Omental fat pad (tissue), 4 donors: ENCODE measurements at places on chromosomes 6 and 20.

DNA sequence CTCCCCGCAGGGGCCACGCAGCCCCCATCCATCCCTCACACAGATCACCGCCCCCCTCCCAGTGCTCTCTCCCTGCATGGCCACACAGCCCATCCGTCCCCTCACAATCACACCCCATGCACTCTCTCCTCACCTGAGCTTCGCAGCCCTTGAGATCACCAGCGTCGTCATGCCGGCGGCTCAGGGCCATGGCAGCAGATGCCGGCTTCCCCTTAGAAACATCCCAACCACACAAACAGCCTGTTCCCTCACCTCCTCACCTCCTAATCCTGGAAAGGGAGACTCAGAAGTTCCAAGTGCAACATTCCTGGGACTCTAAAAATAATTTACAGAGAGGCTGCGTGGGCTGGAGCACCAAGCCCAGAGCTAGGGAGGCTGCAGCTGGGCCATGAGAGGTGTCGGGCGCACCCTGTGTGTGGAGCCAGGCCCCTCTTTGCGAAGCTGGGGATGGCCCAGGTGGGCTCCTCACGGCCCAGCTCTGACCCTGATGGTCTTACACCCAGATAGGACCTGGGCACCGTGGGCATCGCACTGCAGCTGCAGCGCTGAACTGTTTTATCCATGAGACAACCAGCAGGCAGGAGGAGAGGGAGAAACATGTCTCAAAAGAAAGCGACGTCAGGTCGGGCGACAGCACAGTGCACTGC lies 125.3 kb downstream of the DLL1 start:
- DNase-seq: no peak

GRCh38 chr6:22614547-22614946 lies 45.2 kb downstream of the HDGFL1 start:
- no peak for DNase-seq

DNA sequence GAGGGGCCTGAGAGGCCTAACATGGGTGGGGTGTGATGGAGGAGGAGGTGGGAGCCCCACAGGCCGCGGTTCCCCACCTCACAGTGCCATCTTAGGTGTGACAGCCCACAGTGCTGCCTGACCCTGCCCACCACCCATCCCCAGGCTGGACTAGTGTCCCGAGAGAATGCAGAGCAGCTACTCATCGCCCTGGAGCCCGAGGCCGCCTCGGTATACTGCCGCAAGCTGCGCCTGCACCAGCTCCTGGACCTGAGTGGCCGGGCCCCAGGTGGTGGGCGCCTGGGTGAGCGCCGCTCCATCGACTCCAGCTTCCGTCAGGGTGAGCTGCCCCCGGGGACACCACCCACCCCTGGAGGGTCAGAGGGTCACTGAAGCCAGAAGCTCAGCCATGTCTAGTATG lies 15.6 kb downstream of the HSPA12B start:
- no peak for DNase-seq

DNA sequence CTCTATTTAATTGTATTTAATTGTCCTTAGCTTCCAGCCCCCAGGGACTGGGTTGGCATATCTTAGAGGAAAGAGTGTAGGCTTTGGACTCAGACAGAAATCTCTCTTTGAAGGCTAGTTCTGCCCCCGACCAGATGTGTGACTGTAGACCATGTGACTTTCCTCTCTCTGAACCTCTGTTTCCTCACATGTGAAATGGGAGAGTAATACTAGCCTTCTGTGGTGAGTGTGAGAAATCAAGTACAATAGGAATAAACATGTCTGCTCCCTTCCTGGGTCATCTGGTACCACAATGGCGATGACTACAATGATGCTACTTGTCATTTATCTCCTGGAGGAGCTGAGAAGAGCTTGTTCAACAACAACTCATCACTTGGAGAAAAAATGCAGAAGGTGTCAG lies 179.9 kb downstream of the LRFN2 start:
- no peak for DNase-seq

DNA sequence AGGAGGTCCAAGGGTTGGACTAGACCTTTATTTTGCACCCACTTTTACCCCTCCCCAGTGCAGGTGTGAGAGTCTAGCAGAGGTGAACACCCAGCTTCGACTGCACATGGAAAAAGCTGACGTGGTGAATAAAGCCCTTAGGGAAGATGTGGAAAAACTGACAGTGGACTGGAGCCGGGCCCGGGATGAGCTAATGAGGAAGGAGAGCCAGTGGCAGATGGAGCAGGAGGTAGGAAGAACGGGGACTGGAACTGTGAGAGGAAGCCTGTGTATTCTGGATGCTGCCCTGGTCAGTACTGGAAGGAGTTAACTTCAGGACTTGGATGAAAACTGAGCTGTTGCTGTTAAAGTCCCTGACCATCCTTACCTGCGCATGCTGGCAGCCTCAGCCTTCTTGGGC lies 10.6 kb downstream of the CEP250 start:
- no peak for DNase-seq

GRCh38 chr6:37136821-37137200 lies 33.1 kb upstream of the PIM1 start:
- DNase-seq: no peak

GRCh38 chr20:49945701-49946477 lies 9.7 kb downstream of the RNF114 start:
- DNase-seq: no peak

- DNase-seq: no peak
These were observed 107.4 kb downstream of the RPP40 start for GRCh38 chr6:4896401-4896800.

GRCh38 chr6:22709803-22710202 lies 140.4 kb downstream of the HDGFL1 start:
- DNase-seq: no peak

GRCh38 chr6:12342664-12343063 lies 52.5 kb downstream of the EDN1 start:
- DNase-seq: no peak

GRCh38 chr6:105608711-105609374 lies 206.0 kb upstream of the PREP start:
- DNase-seq: no peak

DNA sequence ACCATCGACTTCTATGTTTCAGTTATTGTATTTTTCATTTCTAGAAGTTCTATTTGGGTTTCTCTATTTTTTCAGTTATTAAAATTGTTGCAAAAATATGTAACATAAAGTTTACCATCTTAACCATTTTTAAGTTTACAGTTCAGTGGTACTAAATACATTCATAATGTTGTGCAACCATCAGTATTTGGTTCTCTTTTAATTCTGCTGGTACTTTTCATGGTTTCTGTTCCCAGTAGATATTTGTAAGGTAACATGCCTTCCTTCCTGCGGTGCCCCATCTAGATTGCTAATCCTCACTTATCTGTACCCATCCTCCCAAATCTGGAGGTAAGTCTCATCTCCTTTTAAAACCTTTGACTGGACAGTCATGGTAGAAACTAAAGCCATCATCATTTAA lies 47.9 kb downstream of the TGM2 start:
- DNase-seq: no peak

DNA sequence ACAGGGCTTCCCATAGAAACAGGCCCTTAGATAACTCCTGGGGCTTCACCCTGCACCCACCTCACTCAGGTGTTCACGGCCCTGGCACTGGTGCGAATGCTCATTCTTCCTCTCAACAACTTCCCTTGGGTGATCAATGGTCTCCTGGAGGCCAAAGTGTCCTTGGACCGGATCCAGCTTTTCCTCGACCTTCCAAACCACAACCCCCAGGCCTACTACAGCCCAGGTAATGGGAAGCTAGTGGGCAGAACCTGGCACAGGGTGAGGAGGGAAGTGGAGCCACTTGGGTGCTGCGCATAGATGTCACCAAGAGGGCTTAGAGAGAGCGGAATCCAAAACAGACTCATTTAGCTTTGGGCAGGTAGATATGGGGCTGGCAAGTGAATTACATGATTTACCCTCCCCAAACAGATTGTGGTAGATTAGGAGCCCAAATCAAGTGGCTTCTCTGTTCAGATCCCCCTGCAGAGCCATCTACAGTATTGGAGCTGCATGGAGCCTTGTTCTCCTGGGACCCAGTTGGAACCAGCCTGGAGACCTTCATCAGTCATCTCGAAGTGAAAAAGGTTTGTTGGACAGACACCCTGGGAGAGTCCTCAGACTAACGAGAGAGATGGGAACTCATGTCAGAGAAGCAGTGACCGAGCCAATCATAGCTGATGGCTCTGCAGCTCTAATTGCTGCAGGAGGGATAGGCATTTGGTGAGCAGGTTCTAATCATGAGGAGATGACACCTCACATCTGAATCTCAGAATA lies 8.5 kb downstream of the ABCC10 start:
- DNase-seq: no peak

- no peak for DNase-seq
These were observed 104.8 kb downstream of the SOBP start for GRCh38 chr6:107594736-107595135.

DNA sequence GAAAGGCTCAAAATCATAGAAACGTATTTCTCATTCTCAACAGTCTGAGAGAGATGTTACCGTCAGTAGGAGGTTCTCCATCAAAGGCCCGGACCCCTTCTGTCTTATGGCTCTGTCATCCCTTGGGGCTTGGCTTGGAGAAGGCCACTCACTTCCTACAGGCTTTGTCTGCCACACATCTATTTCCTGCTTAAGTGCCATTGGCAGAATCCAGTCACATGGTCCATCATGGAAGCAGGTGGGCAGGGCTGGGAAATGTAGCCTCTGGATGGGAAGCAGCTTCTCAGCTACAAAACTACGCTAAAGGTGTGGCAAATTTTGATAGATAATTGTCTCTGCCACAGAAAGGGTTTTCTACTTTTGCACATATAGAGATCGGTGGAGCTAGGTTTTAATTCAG lies 12.6 kb upstream of the ZFP64 start:
- no peak for DNase-seq

DNA sequence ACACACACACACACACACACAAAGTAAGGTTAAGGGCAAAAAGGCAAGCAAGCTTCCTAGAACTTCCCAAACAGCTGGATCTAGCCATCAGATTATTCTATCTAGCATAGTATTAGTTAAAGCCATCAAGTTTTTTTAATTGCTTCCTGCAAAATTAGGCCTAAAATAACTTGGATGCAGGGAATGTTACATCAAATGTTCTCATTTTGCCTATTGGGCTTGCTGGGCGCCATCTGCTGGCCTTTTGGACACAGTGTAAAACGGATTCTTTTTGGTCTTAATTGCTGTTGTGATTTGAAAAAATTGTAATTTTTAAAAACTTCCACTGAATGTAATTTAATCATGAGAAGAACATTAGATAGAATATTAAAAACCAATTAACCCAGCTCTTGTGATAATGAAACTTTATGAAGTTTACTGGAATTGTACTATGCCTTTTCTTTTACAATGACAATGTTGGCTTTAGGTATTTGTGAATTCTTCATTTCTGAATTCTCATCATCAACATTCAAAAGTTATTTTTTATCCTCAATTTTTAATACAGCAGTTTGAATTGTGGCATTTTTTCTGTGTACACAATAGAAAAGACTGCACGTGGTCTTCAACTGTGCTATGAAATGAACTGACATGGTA lies 6.8 kb downstream of the MKKS start:
- DNase-seq: peak; percentile 42

DNA sequence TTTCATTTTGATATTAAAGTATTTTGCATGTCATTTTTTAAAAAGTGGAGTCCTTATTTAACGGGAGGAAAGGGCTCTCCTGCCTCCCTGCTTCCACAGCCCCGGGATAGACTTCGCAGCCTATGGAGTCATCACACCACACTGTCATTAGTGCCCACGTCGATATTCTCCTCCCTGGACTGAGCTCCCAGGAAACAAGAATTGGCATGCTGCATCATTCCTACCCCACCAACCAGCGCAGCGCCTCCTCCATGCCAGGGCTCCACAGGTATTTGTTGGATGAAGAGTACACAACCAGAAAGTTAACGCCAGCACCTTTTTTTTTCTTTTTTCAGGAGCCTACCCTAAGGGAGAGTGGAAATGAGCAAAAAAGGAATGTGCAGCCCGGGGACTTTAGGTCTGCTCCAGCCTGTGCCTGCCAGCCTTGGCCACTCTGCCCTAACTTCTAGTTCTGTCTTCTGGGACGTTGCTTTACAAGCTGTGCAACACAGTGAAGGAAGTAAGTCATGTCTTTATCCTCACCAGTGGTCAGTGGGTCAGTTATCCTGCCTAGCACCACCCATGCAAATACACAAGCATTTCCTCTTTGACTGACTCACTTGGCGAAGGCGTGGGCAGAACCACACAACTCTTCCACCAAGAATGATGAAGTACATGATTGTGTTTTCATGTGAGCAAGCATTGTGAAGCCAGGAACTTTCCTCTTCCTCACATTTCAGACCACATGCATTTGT lies 180.7 kb upstream of the UST start:
- DNase-seq: no peak

GRCh38 chr20:40006168-40006860 lies 682.7 kb downstream of the MAFB start:
- no peak for DNase-seq

DNA sequence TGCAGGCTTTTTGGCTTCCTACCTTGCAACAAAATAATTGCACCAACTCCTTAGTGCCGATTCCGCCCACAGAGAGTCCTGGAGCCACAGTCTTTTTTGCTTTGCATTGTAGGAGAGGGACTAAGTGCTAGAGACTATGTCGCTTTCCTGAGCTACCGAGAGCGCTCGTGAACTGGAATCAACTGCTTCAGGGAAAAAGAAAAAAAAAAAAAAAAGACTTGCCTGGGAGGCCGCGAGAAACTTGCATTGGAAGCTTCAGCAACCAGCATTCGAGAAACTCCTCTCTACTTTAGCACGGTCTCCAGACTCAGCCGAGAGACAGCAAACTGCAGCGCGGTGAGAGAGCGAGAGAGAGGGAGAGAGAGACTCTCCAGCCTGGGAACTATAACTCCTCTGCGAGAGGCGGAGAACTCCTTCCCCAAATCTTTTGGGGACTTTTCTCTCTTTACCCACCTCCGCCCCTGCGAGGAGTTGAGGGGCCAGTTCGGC lies 420 bp downstream of the SOX4 start:
- no peak for DNase-seq

DNA sequence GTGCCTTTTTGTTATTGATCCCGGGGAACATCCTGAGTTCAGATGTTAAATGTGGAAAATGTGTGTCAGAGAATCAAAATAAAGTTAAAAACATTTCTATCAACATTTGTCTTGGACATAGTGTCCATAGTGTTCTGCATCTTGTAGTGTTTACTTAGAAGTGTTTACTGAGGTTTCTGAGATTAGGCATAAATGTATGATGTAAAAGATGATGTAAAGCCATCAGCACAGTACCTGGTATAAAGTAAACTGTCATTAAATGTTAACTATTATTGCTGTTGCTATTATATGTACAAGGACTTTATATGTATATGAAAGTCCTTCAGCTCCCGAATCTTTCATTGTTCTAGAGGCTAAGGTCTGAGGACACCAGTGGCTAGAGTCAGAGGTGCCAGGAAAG lies 28.2 kb upstream of the VEGFA start:
- DNase-seq: no peak

DNA sequence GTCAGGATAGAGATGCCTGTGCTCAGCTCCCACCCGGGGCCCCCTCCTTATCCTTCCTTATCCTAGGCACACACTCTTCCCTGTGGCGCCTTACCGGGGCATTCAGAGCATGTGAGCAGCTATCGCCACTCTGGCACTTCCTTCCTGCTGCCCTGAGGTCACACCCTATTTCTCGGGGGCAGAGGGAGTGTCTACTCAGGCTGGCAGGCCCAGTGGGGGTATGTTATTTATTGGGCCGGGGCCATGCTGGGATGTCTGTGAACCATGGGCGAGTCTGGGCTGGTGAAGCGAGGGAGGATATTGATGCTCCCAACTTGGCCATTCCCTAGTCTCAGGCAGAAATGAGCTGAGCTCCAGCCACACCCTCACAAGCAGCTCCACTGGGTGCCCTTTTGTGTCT lies 3.9 kb upstream of the LY6G6D start:
- no peak for DNase-seq

GRCh38 chr6:159778542-159779103 lies 10.8 kb downstream of the TCP1 start:
- no peak for DNase-seq

- no peak for DNase-seq
These were observed 31.5 kb upstream of the EDN3 start for GRCh38 chr20:59268870-59269269.
